T-cell (primary cell): ENCODE measurements at places on chromosomes 7 and 10.

- DNase-seq = no peak
Measured at GRCh38 chr7:47573758-47574481, 8.0 kb downstream of the TNS3 start.

DNA sequence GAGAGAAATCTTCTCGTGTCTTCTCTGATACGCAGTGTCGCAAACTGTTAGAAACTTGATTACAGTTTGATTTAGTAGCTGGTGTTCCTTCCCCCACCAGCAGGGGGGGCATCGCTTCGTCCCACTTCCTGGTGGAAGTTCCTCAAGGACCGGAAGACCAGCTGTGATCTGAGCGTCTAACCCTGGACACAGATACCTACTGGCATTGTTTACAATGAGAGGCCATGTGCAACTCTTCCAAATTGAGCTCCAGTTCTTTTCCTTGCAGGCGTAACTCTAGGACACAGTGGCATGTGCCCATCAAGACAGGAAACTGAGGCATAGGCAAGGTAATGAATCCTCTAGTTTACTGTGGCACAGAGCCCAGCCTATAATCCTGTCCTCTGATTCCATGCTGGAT is 219.0 kb downstream of the CCDC3 start:
- no peak for DNase-seq

GRCh38 chr7:157712666-157713235 is 375.9 kb downstream of the DNAJB6 start:
- DNase-seq = no peak

DNA sequence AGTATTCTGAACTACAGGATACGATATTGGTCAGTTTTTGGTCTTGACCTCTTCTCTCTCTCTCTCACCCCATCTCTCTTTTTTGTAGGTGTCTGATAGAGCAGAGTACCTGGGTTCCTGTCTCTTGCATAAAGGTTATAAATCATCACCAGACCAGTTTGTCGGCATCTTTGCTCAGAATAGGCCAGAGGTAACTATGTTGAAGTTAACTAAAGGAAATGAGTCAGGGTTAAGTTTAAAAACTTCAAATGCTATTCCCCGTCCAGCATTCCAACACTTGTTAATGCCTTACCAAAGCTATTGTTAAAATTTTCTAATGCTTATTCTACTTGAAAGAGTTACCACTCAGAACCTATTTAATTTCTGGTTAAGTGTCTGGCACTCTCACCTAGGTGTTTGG is 30.7 kb downstream of the ACSL5 start:
- DNase-seq = no peak

DNA sequence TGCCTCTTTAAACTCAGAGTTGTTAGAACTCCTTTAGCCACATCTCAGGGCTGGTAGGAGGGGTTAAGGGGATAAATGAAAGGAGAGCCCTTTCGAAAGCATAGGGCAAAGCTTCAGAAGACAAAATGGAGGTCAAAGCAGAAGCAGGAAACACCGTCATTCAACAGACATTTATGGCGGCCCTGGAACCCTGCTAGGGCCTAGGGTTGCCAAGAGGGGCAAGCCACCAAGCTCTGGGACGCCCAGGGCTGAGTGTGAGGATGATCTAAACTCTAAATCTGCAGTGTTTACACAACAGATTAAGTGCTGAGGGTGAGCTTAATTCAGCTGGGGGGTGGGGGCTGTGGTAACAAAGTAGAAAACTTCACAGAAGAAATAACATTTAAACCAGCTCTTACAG is 79.0 kb upstream of the NFE2L3 start:
- no peak for DNase-seq

- no peak for DNase-seq
Measured at GRCh38 chr10:35409094-35409582, 72.8 kb downstream of the CCNY start.

DNA sequence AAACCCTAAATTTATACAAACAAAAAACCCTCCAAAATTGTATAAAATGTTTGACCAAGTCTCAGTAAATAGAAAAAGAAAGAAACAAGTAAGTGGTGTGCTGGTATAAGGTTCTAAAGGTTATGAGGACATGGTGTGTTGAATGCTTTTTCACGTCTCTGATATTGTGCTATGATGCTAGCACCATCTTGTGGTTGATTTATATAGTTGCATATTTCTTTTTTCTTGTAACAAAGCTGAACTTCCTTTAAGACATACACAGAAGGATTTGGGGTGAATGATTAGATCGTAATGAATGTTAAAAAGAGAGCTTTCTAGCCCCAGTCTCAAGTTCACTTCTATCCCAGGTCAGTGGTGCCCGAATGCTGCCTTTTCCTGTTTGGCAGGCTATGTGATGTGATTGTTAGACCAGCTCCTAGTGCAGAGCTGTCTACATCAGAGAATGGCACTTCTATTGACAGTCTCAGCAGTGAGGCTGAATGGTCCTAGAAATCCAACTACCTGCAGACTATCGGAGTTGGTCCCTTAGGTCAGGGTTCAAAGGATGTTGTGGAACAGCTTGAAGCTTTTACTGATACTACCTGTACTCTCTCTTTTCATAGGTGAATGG is 25.0 kb downstream of the VTI1A start:
- no peak for DNase-seq

DNA sequence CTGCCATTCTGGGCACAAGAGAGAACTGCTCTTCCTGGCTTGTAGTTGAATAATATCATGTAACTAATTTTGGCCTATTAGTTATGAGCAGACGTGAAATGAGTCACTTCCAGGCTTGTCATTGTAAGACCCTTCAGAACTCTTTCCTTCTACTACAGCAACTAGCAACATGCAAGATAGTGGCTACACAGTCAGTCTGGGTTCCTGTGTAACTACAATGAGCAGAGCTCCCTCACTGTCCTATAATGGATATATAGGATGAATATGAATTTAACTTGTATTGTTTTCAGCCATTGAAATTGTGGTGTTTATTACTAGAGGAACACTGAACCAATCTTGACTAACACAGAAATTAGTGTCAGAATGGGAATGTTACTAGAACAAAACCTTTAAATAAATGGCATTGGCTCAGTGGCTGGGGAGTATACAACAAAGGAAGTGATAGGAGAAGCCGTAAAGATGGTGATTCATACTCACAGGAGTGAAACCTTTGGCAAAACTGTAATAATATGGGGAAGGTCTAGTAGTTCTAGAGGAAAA is 2.9 kb upstream of the MTPN start:
- no peak for DNase-seq

DNA sequence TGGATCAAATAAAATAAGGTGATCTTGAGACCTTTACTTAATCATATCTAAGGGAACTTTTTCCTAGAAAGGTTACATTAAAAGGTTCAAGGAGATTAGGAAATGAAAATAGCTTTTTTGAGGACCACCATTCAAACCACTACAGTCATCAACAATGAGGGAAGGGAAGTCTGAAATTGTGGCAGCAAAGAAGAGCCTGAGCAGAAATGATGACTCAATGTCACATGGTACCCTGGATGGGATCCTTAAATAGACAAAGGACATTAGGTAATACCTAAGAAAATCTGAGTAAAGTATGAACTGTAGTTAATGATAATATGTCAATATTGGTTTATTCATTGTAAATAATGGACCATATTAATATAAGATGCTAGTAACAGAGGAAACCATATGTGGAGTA is 236.0 kb downstream of the SEMA3D start:
- no peak for DNase-seq

DNA sequence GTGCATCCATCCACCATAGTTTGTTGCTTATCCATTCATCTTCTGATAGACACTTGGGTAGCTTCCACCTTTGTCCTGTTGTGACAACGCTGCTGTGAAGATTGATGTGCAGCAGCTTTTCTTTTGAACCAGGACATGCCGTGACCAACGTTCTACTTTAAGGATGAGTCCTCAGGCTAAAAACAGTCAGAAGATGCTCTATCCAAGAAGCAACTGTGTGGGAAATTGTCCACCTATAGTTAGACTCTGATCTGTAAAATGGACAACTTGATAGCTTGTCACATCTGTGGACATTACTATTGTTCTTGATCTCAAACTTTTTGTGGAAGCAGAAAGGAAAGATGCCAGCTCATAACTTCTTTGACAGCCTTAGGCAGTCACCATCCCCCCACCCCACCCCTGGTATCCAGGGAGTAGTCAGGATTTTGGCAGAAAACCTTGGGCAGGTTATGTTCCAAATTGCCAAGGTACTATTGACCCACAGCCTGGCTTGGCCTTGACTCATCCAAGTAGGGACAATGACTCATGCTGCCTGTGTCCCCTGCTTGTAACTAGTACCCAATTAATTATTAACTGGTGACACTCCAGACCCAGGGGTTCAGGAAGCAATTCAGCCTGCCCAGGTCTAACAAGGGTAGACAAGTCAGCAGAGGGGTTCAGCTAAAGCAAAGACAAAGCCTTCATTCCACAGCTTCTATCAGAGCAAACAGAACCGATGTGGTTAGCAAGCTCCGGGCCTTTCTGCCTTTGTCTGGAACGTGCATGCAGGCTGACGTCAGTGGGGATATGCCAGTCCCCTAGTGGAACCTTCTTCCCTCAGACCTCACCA is 99.6 kb upstream of the ANLN start:
- DNase-seq = no peak

DNA sequence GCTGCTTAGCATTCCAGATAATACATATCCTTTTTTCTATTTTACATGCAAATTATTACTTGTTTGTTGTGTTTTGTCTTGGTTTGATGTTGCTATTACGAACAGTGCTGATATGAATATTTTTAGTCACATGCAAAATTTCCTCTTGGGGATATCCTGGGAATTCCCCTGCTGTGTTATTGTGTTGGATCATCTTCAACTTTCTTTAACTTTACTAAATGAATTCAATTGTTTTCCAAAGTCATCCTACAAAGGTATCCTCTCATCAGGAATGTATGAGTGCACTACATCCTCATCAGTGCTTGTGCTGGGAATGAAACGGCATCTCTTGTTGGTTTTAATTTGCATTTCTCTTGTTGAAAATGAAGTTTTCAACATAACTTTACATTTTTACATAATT is 87.1 kb downstream of the AASS start:
- no peak for DNase-seq

DNA sequence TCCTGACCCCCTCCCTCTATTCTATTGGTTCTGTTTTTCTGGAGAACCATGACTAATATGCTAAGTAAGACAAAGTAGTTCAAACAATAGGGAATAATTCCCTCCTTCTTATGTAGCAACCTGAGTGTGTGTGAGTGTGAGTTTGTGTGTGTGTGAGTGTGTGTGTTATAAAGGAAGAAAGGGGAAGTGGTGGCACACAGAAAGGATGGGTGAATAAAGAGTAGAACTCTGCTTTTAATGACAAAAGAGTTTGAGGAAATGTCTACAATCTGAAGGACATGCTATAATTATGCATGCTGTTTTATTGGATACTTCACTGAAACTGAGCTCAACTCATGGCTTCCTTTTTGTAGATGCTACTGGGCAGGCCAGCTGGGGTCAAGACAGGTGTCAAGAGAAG is 489.5 kb downstream of the REEP3 start:
- DNase-seq = no peak

DNA sequence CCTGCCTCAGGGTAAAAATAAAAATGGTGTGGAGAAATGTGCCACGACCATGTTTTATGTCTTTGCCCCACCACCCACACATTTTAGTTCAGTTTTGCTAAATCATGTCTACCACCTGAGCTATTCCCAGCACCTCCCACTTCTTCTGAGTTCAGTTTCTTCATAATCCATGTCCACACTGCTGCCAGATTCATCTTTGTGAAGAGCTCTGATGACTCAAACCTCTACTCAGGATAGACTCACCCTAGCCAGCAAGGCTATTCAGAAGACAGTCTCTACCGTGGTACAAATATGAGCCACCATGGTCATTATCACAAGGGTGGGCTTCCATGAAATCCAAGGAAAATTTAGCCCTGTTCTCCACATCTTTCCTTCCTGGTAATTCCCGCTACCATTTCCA is 231.1 kb upstream of the PRKCQ start:
- DNase-seq = no peak

DNA sequence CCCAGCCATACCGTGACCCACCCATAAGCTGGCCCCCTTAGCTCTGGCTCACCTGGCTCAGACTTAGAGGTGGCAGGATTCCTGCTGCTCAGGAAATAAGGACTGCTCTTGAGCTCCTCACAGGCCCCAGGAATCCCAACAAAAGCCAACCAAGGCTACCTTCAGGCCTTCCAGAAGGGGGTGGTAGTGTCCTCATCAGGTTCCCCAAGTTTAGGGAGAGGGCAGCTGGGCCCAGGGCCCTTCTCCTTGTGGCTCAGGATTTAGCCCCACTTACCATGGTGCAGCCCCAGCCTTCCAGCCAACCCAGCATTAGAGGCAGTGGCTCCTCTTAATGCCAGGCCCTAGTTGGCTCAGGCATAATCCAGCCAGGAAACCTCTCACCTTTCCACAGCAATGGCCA is 23.5 kb downstream of the NPFFR1 start:
- DNase-seq = no peak

GRCh38 chr7:2725178-2726105 is 37.4 kb downstream of the AMZ1 start:
- DNase-seq = no peak

GRCh38 chr7:128408709-128409595 is 830 bp downstream of the IMPDH1 start:
- DNase-seq = no peak

DNA sequence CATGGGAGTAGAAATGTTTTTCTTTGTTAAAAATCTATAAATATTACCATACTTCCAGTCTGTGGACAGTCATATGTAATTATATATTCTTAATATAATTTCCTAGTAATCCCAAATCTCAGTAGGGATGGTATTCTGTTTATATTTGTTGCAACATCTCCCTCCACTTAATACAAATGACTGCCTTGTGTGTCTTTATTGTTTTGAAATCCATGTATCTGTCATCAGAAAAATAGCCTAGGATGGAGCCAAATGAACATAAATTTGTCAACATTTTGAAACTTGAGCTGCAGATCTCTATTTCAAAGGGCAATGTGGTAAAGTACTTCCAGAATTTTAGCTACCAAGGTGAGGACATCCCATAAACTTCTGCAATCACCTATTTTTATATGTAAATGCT is 290.7 kb downstream of the TSPAN12 start:
- DNase-seq = no peak

DNA sequence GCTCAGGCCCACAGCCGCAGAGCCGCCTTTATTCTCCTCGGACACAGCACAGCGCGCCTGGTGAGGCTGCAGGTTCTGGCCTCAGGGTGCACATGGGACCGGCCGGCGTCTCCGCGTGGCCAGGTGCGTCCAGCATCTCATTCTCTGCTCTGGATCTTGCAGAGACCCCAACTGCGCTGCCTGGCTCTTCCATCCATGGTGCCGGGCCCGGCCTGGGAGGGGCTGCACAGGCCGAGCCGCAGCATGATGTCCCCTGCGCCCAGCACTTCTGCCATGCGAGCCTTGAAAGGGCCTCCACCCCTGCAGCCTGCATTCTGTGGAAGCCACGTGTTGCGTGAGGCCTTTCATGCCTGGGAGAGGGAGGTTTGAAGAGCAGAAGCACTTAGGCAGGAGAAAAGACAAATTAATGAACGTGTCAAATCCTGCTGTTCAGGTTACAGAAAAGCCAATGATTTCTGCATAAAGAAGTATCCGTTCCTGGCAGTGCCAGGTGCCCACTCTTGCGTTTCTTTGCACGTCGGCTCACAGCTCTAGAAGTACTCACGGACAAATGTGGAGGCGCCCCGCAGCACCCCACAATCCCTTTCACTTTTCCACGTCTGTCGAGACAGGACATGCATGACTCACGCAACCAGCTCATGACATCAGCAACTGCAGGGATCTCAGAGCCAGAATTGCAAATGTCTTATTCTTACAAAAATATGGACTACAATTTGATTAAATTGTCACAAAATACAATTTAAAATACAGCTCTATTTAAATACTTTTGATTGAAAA is 571.4 kb downstream of the DNAJB6 start:
- DNase-seq = no peak

- no peak for DNase-seq
Measured at GRCh38 chr7:140219672-140220524, 43.1 kb upstream of the KDM7A start.
